Activated T-cell treated with anti-CD3 and anti-CD28 coated beads, Interleukin-2, amount 50 U/mL, for 72 hours (primary cell): ENCODE measurements at places on chromosomes 11 and 22. TPM values are rescaled to one million over a fixed set of nuclear protein-coding genes. Genes with fewer than 3 reads are reported as not detected.

Gene KRTAP5-7
- total RNA-seq: not detected

Gene MYBPC3
- total RNA-seq: not detected

Gene IRAG1
- not detected for total RNA-seq

Gene AQP11
- 0.22 TPM for total RNA-seq

Gene OR5I1
- not detected for total RNA-seq

Gene APOL1
- 44.5 TPM for total RNA-seq

Gene RTN4R
- total RNA-seq: 1.4 TPM

Gene WEE1
- 45.5 TPM for total RNA-seq

Gene HARBI1
- 4.2 TPM for total RNA-seq

Gene GVQW3
- total RNA-seq: 3.6 TPM

DNA sequence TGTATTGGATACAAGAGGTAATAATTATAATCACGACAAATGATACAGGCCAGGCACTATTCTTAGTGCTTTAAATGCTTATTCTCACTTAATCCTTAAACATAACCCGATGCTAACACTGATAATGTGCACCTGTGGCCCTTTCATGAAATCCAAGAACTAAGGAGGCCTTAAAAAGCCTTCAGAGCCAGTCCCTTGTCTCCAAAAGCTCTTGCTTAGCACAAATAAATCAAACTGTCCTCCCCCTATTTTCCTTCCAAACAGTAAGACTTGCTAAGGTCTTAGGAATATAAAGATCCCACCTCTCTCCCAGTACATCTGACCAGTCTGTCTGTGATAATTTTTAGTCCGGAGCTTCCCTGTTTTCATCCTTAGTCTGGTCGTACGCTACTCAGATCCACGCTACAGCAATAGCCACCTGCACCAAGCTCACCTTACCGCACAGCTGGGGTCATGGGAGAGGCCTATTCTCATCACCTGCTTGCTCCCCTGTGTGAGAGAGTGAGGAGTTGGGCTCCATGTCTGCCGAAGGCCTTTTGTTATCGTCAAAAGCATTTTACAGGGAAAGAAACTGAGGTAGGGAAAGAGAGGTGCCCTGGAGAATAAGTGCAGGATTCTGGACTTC lies 16.9 kb downstream of the FXYD6 start:
- no peaks in the 10 kb centered on the region for H3K36me3 ChIP-seq
- peaks cover 8% of the 10 kb centered on the region for H3K27me3 ChIP-seq
- peaks cover 5% of the 10 kb centered on the region for H3K4me1 ChIP-seq
- DNase-seq: no peak

GRCh38 chr11:61918251-61918937 lies 1.0 kb upstream of the RAB3IL1 start:
- peaks cover 9% of the 10 kb centered on the region for H3K4me1 ChIP-seq
- H3K27ac ChIP-seq: no peak overlapping the region
- peaks cover 52% of the 10 kb centered on the region for H3K27me3 ChIP-seq
- peaks cover 4% of the 10 kb centered on the region for H3K36me3 ChIP-seq

DNA sequence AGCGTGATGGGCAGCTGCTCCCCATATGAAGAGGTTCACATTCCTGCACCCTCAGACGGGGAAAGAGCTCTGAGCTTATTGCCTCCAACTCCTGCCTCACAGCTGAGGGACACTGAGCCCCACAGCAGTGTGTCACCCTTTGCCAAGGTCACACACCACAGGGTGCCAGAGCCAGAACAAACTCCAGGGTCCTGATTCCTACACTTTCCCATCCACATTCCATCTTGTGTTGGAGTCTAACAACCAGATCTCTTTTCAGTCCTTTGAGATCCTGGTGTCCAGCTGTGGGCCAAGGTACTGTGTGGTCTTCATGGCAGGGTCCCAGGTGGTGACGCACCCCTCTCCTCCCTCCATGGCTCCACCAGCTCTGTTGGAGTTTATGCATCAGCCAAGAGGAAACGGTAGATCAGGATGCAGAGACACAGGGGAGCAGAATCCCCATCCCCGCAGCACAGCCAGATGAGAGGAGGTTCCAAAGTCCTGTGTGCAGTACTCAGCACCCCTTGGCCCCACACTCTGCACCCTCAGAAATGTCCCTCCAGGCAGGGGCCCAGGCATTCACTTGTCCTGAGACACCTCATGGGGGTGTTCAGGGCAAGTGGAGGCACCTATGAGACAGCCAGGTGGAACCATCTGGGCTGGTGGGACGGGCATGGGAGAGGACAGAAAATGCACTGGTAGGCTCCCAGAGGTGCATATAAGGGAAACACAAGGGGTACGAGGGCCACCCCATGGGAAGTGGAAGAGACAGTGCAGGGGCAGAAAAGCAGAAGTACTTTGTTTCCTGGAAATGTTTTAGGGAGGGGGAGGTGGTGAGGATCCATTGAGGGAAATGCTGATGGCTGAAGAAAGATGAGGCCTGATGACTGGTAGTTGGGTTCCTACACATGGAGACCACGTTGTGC lies 32.6 kb upstream of the GNAZ start:
- H3K4me3 ChIP-seq: no peak overlapping the region
- H3K36me3 ChIP-seq: no peaks in the 10 kb centered on the region
- no peak for DNase-seq
- peaks cover 15% of the 10 kb centered on the region for H3K4me1 ChIP-seq
- peaks cover 25% of the 10 kb centered on the region for H3K27me3 ChIP-seq

DNA sequence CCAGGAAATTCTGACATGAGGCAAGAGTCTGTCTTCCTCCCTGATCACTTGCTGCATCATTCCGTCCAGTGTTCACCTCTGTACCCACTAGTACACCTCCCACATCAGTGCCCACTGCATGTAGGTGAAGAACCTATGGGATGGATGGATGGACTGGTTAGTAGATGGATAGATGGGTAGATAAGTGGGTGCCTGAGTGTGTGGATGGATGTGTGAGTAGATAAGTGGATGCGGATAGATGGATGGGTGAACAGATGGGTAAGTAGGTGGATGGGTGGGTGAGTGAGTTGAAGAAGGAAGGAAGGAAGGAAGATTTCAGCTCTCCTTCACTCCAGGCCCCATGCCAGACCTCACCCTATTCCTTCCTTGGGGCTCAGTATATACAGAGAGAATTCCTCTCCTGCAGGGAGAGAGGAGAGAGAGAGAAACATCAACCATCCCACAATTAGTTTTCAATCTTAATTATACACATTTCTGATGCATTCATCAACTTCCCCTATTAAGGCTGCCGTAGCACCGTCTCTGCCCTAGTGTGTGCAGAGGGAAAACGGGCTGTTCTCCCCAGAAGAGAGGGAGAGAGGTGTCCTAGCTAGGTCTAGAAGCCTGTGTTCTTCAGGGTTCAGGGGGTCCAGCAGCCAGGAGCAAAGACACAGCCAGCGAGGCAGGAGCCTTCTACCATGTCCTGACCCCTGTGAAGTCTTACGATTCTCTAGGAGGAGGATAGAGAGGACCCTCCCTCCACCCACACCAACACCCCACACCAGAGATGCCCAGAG lies 125.3 kb downstream of the BUD13 start:
- no peak overlapping the region for H3K27ac ChIP-seq
- peaks cover 7% of the 10 kb centered on the region for H3K27me3 ChIP-seq
- no peaks in the 10 kb centered on the region for H3K4me1 ChIP-seq
- no peak overlapping the region for H3K4me3 ChIP-seq
- H3K36me3 ChIP-seq: no peaks in the 10 kb centered on the region

DNA sequence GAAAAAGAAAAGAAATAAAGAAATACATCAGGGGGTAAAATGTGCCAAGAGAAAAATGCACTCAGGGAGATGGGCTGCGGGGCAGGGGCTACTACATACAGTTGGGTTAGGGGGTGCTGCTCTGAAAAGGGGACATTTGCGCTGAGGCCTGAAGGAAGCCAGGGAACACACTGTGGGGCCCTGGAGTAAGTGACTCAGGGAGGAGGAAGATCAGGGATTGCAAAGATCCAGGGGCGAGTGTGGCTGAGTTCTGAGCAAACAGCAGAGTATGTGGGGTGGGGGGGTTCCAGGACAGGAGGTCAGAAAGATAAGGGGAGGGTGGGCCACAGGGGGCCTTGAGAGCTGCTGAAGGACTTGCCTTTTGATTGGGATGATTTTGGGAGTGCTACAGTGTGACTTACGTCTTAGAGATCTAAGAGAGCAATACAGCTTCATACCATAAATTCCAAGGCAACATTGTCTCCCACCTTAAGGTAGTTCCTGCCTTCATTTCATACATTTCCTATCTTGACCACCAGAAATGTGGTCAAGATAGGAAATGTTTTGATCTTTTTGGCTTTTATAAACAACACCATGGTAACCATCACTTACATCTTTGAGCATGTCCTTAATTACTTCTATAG lies 5.8 kb downstream of the A4GALT start:
- H3K27ac ChIP-seq: no peak overlapping the region
- H3K4me1 ChIP-seq: peaks cover 8% of the 10 kb centered on the region
- DNase-seq: no peak

DNA sequence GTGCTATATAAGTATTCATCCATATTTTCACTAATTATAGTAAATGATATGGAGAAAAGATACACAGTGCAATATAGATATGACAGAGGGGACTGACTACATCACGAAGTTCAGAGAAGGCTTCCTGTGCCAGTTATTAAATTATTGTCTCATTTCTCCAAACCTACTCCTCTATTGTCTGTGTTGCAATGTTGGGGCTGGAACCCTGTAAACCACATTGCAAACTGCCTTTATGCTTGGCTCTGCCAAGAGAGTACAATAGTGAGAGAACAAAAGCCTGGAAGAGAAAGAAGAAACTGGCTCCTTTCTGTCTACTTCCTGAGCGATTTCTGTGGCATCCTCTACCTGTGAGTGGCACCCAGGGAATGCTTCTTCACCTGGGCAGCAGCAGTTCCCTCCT lies 46.4 kb downstream of the ME3 start:
- H3K36me3 ChIP-seq: no peaks in the 10 kb centered on the region
- DNase-seq: no peak
- H3K4me3 ChIP-seq: no peak overlapping the region
- H3K27me3 ChIP-seq: peaks cover 27% of the 10 kb centered on the region
- H3K4me1 ChIP-seq: no peaks in the 10 kb centered on the region

GRCh38 chr11:66002648-66003225 lies 434 bp downstream of the BANF1 start:
- H3K4me1 ChIP-seq: peaks cover 42% of the 10 kb centered on the region
- H3K4me3 ChIP-seq: peak overlapping the region; percentile 95
- H3K27me3 ChIP-seq: no peaks in the 10 kb centered on the region
- H3K36me3 ChIP-seq: peaks cover 23% of the 10 kb centered on the region
- peak overlapping the region; percentile 75 for H3K27ac ChIP-seq
- no peak for DNase-seq

DNA sequence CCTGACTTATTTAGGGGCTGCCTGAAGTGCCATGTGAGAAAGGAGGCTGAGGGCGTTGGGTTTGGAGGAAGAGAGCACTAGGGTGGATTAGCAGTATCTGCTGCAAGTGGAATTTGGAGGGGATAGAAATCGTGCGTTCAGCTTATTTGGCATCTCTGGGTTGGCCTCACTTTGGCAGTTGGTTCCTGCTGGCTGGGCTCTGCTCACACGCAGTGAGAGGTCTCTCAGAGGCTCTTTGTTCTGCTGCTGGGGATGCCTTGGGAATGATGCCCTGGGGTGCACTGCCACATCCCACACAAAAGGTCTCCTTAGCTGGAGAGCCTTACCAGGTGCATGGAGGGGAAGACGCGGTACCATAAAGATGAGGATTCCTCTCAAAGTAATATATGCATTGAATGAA lies 17.7 kb upstream of the MICAL2 start:
- peaks cover 32% of the 10 kb centered on the region for H3K4me1 ChIP-seq
- no peak for DNase-seq
- no peak overlapping the region for H3K27ac ChIP-seq
- H3K27me3 ChIP-seq: peaks cover 7% of the 10 kb centered on the region
- H3K4me3 ChIP-seq: no peak overlapping the region

DNA sequence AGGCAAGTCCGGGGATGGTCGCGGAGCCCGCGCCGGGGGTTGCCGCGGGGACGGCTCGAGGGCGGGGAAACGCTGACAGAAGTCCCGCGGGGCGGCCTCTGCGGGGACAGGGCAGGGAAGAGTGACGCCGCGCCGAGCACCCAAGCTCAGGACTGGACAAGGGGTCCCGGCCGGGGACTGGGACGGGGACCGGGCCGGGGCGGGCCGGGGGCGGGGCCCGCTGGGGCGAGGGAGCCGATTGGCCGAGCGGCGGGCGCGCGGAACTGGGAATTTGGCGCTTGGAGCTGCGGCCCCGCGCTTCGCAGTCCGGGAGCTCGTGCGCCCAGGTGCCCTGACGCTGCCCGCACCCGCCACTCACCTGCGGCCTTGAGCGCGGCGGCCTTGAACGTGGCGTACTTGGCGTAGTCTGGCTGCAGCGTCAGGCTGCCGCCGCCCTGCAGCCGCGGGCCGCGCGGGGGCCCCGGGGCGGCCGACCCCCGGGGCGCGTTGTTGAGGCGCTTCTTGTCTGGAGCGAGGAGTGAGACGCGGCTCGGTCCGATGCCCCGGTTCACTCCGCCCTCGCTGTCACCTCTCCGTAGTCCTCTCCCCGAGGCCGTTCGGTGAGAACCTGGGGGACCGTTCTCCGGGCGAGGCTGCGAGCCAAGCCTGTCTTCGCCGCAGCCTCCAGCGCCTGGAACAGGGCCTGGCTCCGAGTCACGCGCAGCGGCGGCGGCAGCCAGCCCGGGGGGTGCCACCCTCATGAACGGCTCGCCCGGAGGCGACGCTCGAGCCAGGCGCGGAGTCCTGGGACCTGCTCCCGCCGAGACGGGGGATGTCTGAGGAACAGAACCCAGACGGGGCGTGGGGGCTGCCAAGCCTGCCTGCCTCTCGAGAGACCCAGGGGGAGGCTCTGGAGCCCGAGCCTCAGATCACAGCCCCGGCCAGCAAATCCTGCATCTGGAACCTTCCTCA lies 4.5 kb downstream of the SHISA8 start:
- peaks cover 27% of the 10 kb centered on the region for H3K27me3 ChIP-seq
- H3K36me3 ChIP-seq: no peaks in the 10 kb centered on the region
- H3K4me1 ChIP-seq: peaks cover 46% of the 10 kb centered on the region
- peak; percentile 45 for DNase-seq
- no peak overlapping the region for H3K27ac ChIP-seq
- H3K4me3 ChIP-seq: peak overlapping the region; percentile 63

GRCh38 chr22:19890502-19891316 lies 36.0 kb upstream of the GNB1L start:
- peak overlapping the region; percentile 80 for H3K4me3 ChIP-seq
- no peaks in the 10 kb centered on the region for H3K27me3 ChIP-seq
- H3K27ac ChIP-seq: no peak overlapping the region
- no peak for DNase-seq
- H3K36me3 ChIP-seq: no peaks in the 10 kb centered on the region
- H3K4me1 ChIP-seq: peaks cover 77% of the 10 kb centered on the region

DNA sequence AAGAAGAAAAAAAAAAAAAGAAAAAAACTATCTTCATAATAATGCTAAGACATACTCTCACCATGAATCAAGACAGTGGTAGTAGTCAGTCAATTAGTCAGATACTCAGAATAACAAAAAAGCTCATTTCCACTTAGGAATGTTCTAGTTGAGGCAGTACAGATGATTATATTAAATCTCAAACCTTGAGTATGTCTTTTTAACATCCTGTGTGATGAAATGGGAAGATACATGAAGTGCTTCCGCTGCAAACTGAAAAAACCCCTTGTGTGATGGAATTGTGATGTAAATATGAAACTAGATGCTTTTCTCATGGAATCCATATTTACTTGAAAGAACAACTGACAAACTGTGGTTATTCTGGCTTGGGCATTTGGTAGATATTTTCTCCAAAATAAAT lies 13.7 kb downstream of the AMOTL1 start:
- H3K27ac ChIP-seq: no peak overlapping the region
- H3K36me3 ChIP-seq: no peaks in the 10 kb centered on the region
- no peak for DNase-seq
- no peak overlapping the region for H3K4me3 ChIP-seq
- H3K4me1 ChIP-seq: peaks cover 10% of the 10 kb centered on the region
